ENCODE measurements at places on chromosomes 11 and 22. TPM values are rescaled to one million over a fixed set of nuclear protein-coding genes. Genes with fewer than 3 reads are reported as not detected.

Gene SULT4A1
- total RNA-seq: 0.49 TPM

Gene MS4A4E
- not detected for total RNA-seq

Gene TTC36
- total RNA-seq: not detected

Gene ANKK1
- not detected for total RNA-seq

Gene PHLDB1
- 93.5 TPM for total RNA-seq

Gene MYBPC3
- total RNA-seq: not detected

Gene PRRG4
- total RNA-seq: 0.36 TPM

Gene DRD2
- not detected for total RNA-seq

Gene RFPL3
- total RNA-seq: not detected

Gene APOA4
- not detected for total RNA-seq

Gene P2RX3
- total RNA-seq: not detected

Gene OR4C15
- total RNA-seq: not detected

Gene SMTNL1
- not detected for total RNA-seq

Gene C11orf65
- total RNA-seq: 1.6 TPM

Gene CELF1
- total RNA-seq: 63.2 TPM

Gene MS4A4A
- not detected for total RNA-seq

Gene USP47
- total RNA-seq: 59.8 TPM

Gene CASP5
- not detected for total RNA-seq

Gene INCENP
- total RNA-seq: 47.5 TPM

Gene NXPE1
- not detected for total RNA-seq

Gene SPDYC
- total RNA-seq: not detected

Gene CEP126
- 3.9 TPM for total RNA-seq

Gene PYGM
- 1.7 TPM for total RNA-seq

Gene C22orf42
- not detected for total RNA-seq

Gene GUCY1A2
- 1.1 TPM for total RNA-seq

Gene PDE3B
- 2.8 TPM for total RNA-seq

Data from fibroblast of the aortic adventitia (primary cell).